Left lobe of liver (tissue), 2 donors: ENCODE measurements at places on chromosomes 2 and 18.
A peak's percentile ranks its signal among the peaks of the same experiment; 100 is the strongest.

GRCh38 chr2:20474757-20475566, 28.1 kb downstream of the RHOB start:
- peak; percentile 91 for DNase-seq

DNA sequence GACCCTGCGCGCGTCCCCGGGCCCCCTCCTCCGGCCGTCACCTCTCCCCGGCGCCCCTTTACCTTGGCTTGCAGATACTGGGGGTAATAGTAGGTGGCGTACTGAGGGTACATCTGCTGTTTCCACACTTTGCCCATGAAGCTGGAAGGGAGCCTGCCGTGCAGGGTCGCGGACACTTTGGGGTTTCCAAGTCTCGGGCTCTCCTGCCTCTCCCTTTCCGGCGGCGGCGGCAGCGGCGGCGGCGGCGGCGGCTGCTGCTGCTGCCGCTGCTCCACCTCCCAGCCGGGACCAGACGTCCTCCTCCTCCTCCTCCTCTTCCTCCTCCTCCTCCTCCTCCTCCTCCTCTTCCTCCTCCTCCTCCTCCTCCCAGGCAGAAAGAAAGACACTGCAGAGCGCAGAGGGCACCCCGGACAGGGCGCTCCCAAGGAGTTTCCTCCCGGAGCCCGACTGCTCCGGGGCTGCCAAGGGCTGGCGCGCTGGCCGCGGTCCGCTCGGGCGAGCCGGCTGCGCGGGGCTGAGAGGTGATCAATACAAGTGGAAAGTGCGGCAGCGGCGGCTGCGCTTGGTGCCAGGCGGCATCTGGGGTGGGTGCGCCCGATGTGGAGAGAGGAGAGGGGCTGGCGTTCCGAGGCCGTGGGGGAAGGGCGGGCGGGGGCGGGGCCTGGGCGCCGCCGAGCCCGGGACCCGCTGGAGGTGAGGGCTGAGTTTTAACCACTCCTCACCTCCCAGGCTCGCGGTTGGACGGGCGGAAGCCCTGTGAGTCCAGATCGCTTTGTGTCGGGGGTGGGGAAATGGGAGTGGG, at the start of gene RBMS1:
RBMS1 (minus strand) TSS at position 581 of the 802 bp plus-strand sequence; CDS start at position 137, 444 bp downstream.
- peak; percentile 73 for DNase-seq

GRCh38 chr2:234257859-234258561, 207.5 kb downstream of the SPP2 start:
- no peak for DNase-seq

GRCh38 chr2:29459445-29460179, 344.4 kb downstream of the CLIP4 start:
- DNase-seq = no peak

DNA sequence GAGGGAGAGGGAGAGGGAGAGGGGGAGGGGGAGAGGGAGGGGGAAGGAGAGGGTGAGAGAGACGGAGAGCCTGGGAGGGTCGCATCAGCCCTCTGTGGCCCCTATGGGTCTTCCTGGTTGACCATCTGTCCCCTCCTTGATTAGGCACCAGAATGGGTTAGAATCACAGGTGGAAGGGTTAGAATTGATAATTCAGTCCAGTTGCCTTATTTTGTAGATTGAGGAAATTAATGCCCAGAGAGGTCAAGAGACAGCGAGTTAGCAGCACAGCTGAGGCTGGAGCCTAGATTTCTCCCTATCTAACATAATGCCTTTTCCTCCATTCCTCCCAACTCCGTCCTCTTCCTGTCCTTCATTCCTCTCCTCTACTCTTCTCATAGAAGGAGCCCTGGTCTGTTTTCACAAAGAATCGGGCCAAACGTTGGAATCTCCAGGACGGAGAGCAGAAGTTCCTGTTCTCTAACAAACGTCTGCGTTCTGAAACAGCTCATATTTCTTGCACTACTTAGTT, 338 bp upstream of the THUMPD2 start:
- DNase-seq = no peak

DNA sequence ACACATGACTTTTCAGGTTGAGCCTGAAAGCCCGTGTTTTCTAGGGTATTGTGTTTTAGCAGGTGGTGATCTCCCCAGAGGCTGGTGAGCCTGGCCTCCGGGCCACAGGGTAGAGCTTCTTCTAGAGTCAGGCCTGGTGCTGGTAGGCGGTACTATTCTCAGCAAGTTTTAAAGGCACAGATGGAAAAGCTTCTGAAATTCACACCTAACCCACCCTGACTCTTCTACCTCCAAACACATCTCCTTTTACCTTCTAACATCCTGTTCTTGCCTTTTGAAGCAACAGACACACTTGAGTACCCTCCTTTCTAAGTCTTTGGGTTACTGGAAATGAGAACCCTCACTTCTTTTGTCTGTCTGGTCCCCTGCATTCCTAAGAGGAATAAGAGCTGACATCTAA, 191.1 kb downstream of the SETBP1 start:
- DNase-seq = no peak

GRCh38 chr2:181070119-181070835, 89.9 kb downstream of the UBE2E3 start:
- DNase-seq = no peak

GRCh38 chr18:9653390-9653789, 39.0 kb upstream of the PPP4R1 start:
- DNase-seq = peak; percentile 84

DNA sequence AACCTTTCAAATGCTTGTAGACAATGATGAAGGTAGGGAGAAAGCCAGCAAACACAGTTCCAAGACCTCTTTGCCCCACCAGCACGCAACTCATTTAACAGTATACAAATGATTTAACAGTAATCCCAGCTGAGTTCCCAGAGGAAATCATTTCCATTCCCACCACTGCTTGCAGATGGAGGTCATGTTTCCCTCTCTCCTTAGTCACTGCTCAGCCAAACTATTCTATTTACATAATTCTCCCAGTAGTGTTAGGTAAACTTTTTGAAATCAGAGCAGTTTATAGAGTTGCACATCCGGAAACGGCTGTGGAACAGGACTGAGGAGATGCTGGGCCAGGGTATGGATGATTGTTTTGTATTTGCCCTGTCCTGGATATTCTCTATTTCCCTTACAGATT, 328.5 kb downstream of the FIGN start:
- no peak for DNase-seq

GRCh38 chr2:239773228-239774141, 251.7 kb downstream of the NDUFA10 start:
- peak; percentile 18 for DNase-seq

GRCh38 chr2:105102963-105103421, 65.1 kb downstream of the MRPS9 start:
- no peak for DNase-seq

GRCh38 chr2:16218625-16219024, 278.3 kb downstream of the MYCN start:
- no peak for DNase-seq

- no peak for DNase-seq
These were observed 56.9 kb downstream of the RRM2 start for GRCh38 chr2:10179422-10179821.

GRCh38 chr2:26772064-26773001, 8.2 kb downstream of the SLC35F6 start:
- peak; percentile 99 for DNase-seq

DNA sequence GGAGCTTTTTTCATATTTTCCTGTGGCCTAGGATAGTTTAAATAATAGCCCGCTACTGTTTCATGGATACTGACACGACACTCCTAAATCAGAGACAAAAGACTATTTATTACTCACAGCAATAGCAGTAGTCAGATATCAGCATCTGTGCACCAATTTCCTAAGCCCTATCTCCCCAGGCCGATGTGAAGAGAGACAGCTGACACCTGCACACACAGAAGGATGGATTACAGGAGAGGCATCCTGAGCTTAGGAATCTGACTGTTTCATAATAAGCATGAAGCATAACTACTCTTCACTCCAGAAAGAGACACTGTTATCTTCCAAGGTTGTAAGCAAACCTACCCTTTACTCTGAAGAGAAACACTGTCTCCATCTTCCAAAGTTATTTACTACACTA, 105.4 kb downstream of the ATL2 start:
- no peak for DNase-seq

DNA sequence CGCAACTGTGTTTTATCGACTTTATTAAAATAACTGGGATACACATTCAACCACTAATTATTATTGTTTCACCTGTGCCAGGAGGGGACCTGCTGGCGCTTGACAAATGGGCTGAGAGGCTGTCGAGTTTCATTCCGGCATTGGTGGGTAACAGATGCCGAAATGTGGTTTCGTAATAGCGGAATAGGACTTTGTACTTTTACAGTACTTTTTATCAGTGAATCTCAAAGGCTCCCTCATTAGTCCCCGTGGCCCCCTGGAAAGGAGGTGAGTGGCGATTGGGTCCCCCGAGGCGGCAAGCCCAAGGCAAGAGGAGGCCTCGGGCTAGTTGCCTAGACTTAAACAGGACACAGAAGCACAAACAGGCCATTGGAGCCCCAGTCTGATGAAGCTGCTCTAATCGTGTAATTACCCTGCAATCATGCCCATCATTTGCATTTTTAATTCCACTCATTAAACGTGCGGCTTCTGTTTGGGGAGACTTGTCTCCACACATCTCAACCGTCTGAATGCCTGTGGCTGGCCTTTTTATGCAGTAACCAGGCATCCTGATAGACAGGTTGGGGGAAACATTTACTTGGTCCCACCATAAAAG, 193.2 kb downstream of the INO80D start:
- DNase-seq = no peak

- DNase-seq = no peak
These were observed 1.4 kb upstream of the PLEK start for GRCh38 chr2:68363721-68364120.

DNA sequence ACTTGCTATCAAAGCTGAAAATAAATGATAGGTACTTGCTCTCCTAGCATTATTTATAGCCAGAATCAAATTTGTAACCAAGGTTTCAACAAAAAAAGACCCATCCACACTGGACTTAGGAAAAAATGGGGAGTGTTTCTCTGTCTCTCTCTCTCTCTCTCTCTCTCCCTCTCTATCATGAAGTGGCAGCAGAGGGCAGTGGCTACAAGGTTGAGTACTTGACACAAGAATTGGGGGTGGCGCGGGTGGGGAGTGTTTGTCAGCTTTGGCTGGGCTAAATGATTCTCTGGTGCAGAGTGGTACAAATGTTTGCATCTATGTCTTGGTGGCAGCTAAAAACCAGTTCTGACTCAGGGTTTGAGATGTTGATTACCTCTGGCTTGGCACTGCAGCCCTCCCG, 85.0 kb downstream of the RBM43 start:
- DNase-seq = no peak

DNA sequence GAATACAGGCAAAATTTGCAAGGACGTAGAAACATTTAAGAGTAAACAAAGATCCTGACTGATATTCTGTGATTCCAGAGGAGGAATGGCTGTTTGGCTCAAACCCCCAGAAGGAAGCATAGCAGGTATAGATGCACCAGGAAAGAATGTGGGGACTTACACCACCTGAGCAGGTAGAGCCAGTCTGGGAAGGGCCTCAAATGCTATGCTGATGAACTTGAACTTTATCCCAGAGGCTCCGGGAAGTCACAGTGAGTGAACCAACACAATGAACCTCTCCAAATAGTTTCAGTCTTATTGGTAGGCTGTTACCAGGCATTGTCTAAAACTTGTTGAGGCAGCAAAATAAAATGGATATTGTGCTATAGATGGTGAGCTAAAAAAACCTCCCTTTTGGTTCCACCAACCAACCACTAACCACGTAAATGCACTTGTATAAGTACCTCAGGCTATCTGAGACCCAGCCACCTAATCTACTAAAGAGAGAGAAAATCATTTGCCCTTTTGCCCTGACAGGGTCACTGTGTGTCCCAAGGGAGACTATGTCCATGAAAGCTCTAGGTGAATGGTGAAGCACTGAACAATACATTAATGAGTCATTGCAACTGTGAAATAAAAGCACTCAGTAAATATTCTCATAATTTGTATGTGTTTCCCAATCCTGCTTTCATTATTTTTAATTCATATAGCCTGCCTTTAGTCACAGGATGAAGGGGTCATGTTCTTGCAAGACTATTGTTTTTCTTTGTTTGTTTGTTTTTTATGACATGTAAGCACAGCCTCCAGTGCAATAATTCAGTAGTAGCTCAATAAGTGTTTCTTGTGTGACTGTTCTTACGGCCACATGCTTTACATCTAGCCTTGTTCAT, 911.6 kb downstream of the EPHA4 start:
- DNase-seq = no peak

- peak; percentile 70 for DNase-seq
These were observed 177.8 kb downstream of the GBX2 start for GRCh38 chr2:235990344-235990743.

- DNase-seq = no peak
These were observed 55.9 kb downstream of the PLA2R1 start for GRCh38 chr2:160006475-160006874.

- DNase-seq = no peak
These were observed 61.3 kb downstream of the ATL2 start for GRCh38 chr2:38315707-38316333.

DNA sequence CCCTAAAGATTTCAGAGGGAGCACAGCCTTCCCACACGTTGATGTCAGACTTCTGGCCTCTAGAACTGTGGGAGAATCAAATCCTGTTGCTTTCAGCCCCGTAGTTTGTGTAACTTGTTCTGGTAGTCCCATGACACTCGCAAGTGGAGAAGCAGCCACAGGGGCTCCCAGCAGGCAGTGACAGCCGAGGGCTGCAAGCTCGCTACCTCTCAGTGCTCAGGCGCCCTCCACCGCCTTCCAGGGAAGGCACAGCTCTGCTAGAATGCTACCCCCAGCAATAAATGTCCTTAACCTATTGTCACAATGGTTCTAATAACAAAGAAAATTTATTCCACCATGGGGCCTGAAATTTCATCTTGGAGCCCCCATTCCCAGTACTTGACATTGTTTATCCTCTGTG, 143.1 kb upstream of the ZNF236 start:
- DNase-seq = no peak

DNA sequence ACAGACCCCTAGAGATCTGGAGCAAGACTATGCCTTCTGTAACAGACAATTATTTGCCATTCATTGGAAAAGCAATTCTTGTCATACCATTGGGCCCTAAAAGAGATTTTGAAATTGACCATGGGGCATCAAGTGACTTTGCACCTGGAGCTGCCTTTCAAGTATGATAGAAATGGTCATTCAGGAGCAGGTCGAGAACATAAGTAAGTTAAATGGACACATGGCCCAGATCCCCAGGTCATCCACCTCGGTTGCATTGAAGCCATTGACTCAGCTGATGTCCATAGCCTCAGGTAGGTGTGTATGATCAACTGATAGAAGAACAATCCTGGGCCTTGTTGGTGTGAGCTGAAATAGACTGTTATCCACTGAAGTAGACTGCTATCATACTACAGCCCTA, 19.3 kb downstream of the CHCHD5 start:
- no peak for DNase-seq

DNA sequence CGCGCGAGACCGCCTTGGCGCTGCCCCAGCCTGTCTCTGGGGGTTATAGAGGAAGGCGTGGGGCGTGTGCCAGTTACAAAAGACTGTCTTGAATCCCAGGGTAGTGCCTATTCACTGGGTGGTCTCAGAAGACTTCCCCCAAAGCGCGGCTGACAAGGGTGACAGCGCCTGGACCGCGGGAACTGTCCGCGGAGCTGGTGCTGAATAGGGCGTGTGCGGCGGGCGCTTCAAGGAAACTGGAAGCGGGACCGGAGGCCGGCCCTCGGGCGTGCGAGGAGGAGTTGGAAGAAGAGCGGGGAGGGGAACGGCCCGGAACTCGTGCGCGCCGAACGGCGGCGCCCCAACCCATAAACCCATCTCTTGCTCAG, 2.3 kb downstream of the EGR4 start:
- no peak for DNase-seq

- DNase-seq = no peak
These were observed 25.2 kb downstream of the B3GNT2 start for GRCh38 chr2:62221141-62221540.

GRCh38 chr2:197543206-197543605, 27.3 kb downstream of the MOB4 start:
- no peak for DNase-seq
